Stimulated activated CD8-positive, alpha-beta memory T cell treated with anti-CD3 and anti-CD28 coated beads, Interleukin-15, amount 100 ng/mL, for 48 hours (primary cell): ENCODE measurements at places on chromosomes 6 and 20.
A peak's percentile ranks its signal among the peaks of the same experiment; 100 is the strongest.

DNA sequence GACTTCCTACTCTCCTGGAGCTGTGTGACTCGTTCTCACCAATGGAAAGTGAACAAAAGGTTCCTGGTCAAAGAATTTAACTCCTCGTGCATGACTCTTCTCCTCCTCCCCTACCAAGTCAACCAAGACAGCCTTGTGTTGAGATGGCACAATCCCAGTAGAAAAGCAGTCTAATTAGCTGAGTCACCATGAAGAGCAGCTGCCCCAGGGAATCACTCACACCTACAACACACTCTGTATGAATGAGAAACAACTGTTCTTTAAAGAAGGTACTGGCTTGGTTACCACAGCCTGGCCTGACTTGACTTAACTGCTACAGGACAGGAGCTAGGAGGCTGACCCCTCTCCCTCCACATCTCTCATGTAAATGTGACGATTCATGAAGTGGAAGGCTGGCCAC lies 2.9 kb upstream of the HLA-DOB start:
- DNase-seq: no peak

DNA sequence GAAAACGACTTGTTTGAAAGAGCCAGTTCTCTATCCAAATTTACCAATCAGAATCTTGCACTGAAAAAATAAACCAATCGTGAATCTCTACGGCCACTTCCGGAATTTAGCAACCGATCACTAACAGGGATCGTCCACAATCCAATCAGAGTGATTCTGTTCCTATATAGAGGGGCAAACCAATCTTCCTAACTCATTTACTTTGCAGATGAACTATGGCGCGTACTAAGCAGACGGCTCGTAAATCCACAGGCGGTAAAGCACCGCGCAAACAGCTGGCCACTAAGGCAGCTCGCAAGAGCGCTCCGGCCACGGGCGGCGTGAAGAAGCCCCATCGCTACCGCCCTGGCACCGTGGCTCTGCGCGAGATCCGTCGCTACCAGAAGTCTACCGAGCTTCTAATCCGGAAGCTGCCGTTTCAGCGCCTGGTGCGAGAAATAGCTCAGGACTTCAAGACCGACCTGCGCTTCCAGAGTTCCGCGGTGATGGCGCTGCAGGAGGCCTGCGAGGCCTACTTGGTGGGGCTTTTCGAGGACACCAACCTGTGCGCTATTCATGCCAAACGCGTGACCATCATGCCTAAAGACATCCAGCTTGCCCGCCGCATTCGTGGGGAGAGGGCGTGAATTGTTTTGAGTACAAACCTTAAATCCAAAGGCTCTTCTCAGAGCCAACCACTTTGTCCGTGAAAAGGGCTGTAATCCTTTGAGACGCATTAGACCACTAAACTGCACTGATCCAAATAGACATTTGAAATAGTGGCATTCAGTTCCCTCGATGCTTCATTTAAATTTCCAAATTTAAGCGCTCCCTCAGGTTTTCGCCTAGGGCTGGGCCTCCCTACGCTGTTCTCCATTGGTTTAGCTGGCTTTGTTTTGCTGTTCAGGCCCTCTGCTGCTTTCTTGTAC lies 138.0 kb downstream of the HFE start:
- no peak for DNase-seq

DNA sequence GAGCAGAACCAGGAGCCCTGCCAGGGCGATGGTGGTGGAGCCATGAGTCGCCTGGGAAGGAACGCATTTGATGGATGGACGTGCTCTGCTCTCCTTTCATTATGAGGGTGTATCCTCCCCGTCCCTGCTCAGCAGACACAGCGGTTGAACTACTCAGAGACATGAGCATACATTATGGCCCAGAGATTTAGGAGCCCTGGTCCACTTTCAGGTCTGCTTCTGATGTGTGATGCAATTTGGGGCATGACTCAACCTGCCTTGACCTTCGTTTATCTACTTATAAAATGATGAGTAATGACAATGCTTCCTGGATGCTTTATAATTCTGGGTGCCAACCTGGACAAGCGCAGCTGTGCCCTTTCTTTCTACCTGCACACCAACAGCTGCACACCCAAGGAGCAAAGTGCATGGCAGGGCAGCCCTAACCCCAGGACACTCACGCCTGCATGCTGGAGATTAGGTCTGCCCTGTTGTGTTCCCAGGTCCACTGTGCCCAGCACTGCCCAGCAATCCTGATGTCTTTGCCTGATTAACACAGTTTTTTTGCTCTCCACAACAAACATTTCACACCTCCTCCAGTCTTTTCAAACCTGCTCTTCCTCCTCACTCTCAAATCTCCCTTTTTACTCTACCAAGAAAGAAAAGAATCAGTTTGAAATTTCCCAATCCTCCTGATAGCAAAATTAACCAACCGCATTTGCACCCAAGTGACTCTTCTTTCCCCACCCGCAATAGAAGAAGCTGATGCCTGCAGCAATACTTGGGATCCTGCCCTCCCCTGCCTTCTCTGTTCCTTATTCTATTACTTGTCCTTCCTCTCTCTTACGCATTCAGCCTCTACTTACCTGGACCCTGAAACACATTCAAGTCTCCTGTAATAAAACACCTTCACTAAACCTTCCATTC lies 81.2 kb downstream of the EZR start:
- no peak for DNase-seq

- DNase-seq: peak; percentile 60
Observed at GRCh38 chr6:13486679-13487121, 700 bp downstream of the GFOD1 start.

- DNase-seq: no peak
Observed at GRCh38 chr20:35368666-35369423, 42.9 kb downstream of the UQCC1 start.

DNA sequence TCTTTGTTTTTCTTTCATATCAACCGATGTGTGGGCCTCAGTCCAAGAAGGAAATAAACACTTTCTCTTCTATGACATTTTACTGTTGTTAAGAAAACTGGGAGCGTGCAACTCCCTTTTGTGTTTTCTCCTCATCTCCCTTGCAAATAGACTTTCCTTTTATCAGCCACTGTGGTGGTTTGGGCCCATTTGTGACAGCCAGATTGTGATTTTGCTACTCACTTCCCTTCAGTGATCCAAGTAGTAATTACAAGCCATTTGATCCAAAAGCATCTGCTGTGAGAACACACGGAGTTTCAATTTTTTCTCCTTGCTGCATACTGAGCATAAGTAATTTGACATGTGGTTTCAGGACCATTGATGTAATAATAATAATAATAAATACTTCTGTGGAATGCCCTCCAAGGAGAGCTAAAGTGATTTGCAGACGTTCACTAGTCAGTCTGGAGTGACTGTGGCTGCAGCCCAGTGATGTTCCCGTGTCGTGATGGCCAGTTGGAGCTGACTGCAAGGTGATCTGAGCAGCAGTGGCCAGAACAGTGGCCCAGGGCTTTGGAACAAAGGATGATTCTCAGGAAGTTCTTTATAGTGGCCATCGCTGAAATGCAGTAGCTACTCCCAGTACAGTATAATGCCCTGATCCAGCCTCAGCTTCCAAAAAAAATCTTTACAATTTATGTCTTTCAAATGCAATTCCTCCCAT lies 91.9 kb upstream of the CLDN20 start:
- no peak for DNase-seq

GRCh38 chr6:2029130-2029794 lies 216.1 kb downstream of the GMDS start:
- no peak for DNase-seq

- no peak for DNase-seq
Observed at GRCh38 chr6:8085053-8085511, 17.3 kb downstream of the EEF1E1 start.

DNA sequence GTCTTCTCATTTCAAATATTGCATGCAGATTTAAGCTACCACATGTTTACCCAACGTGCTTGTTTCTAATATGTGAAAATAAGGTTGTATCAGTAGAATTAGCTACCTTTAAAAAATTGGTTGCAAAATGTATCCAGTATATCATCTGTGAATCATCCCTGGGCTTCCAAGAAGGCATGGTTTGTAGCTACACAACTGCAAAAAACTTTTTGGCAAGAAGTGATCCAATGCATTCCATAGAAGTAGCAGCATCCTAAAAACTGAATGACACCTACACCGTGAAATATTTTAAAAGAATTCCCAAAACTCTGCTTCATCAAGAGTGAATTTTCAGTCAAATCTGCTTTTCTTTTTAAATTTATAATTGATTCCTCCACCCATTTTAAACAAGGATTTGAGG lies 89.1 kb downstream of the AIG1 start:
- no peak for DNase-seq

- DNase-seq: no peak
Observed at GRCh38 chr20:10925767-10926166, 252.0 kb upstream of the JAG1 start.

- DNase-seq: no peak
Observed at GRCh38 chr6:7914991-7915789, 4.6 kb upstream of the TXNDC5 start.

GRCh38 chr6:85580878-85581267 lies 12.8 kb downstream of the SNX14 start:
- DNase-seq: peak; percentile 2

DNA sequence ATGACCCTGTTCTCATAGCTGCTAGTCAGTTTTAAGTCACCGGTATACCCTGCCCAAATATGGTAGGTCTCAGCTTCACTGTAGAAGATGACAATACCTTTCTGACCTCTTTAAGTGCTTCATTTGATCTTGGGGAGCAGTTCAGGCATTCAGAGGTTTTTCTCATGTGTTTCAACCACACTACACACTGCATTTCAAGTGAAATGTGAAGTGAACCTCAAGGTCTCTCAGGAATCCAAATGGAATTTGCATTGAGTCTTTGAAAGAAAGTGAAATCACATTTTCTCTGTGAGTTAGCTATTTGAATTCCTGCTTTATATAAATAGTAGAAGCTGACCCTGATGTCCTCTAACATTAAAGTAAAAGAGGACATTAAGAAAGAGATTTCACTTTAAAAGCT lies 461.6 kb downstream of the ADGRB3 start:
- DNase-seq: no peak

DNA sequence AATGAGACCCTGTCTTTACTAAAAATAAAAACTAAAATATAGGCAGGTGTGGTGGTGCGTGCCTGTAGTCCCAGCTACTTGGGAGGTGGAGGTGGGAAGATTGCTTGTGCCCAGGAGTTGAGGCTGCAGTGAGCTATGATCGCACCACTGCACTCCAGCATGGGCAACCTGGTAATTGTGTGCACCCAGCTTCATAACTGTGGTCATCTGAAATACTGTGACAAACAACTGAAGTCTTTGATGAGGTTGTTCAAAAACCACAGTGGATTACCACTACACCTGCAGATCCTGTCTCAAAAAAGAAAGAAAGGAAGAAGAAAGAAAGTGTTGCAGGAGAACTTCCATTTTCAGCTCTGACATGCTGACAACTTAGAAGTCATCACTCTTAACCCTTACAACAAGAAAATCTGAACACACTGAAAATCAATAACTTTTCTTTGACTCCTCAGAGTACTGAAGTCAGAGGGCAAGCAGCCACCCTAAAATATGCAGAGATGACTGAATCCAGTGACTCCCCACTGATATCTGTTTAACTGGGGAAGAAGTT lies 13.8 kb upstream of the ZBP1 start:
- DNase-seq: no peak

DNA sequence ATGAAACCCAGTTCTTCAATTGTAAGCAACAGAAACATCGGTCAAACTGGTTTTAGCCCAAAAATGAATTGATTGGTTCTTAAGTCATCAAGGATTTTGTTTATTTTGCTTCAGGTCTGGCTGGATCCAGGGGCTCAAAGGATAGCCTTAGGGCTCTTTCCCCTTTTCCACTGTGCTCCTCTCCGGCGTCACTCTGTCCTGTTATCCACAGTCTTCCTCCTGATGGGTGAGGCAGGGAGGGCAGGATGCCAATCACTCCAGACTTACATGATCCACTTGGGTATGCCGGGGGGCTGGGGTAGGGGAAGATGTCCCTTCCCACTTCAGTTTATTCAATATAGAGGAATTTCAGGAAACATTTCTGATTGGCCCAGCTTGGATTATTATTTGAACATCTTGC lies 40.0 kb downstream of the PLAGL2 start:
- DNase-seq: no peak

GRCh38 chr6:86969573-86969972 lies 32.2 kb downstream of the HTR1E start:
- DNase-seq: no peak

DNA sequence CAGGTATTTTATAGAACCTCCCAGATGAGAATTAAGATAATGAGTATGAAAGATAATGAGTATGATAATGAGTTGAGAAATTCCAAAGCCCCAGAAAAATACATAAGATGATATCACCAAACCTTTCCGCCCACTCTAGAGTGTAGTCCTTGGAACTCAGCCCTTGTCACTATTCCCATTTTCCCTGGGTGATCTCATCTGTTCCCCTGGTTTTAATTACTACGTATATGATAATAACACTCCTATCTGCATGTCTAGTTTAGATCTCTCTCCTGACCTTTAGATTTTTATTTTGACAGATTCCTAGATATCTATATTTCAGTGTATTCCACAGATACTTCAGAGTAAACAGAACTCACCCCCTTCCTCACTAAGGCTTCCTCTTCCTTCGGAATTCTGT lies 51.0 kb upstream of the ASIP start:
- DNase-seq: no peak

DNA sequence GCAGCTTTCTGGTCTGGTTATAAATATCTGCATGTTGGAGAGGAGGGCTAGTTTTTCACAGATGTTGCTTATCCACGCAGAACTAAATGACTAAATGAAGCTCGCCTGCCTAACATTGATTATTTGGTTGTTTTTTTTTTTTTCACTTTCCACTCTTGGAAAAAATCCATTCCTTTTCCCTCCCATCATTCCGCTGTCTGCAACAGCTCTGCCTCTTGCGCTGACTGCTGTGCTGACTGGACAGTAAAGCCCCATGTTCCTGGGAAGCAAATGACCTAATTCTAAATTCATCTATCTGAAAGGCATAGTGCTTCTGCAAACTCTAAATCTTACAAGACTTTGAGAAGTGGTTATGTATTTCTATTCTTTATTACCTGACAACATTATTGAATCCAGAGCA lies 255.5 kb upstream of the PLN start:
- no peak for DNase-seq

DNA sequence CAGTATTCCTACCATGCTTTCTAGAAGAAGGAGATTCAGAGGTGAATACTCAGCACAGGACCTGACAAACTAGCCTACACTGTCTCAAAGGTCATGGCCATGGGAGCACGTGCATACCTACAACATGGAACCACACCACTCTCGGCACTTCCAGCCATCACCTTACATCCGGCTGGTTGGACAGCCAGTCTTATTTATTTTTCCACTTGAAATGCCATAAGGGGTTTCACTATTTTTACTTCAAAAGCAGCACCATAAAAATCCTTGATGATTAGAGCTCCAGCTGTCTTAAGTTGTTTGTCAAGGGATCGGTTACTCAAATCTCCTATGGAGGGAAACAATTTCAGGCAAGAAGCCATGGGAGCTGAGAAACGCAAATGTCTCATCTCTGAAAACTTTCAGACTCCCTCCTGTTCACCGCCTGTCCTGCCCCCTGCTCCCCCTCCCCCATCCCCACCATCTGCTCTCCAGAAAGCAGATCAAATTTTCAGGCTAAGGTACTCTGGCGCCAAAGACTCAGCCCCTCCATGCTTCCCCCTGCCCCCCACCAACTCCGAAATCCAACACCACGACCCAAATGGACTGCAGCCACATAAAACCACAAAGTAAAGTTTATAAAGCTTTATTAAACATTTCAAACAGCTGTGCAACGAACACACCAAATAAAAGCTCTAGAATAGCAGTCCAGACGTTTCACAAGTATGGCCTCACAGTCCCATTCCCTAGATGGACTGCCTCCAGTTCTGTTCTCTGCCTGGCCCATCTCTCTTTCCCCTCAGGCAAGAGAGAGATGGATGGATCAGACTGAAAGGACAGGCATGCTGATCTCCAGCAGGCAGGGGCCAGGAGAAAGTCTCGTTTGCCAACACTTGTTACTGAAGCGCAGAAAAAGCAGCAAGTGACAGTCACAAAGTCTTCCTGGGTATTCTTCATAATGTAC lies 4.0 kb upstream of the NNAT start:
- no peak for DNase-seq
